ENCODE measurements at places on chromosomes 6 and 20.

DNA sequence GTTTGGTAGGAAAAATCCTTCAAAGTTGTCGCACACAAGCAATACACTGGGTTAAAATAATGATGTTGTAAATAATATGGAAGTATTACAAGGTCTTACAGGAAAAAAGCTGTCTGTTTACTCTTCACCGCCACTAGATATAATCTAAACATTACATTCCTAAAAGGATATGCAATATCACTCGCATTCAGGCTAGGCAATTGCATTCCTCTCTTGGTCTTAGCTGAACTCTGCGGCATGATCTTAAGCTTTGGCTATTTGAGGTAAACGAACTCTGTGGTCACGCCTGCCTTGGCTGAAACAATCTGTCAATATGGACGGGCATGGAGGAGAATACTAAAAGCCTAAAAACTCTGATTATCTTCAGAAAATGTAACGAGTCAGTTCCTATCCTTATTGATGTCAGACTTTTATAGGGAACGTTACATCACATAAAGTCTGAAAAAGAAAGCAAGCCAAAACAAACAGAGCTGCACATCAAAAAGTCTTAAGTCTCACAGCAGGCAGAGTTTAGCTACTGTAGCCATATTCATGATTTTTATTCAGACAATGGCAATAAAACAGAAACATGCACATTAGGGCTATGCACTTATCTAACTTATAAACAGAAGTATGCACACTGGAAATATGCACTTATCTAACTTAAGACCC lies 30.8 kb upstream of the FILIP1 start:
- H3K4me1 ChIP-seq, result no peaks in the 10 kb centered on the region
- H3K4me3 ChIP-seq, result no peak overlapping the region
- H3K36me3 ChIP-seq, result no peaks in the 10 kb centered on the region
- peaks cover 14% of the 10 kb centered on the region for H3K27me3 ChIP-seq
- no peak overlapping the region for H3K27ac ChIP-seq
- DNase-seq, result no peak

DNA sequence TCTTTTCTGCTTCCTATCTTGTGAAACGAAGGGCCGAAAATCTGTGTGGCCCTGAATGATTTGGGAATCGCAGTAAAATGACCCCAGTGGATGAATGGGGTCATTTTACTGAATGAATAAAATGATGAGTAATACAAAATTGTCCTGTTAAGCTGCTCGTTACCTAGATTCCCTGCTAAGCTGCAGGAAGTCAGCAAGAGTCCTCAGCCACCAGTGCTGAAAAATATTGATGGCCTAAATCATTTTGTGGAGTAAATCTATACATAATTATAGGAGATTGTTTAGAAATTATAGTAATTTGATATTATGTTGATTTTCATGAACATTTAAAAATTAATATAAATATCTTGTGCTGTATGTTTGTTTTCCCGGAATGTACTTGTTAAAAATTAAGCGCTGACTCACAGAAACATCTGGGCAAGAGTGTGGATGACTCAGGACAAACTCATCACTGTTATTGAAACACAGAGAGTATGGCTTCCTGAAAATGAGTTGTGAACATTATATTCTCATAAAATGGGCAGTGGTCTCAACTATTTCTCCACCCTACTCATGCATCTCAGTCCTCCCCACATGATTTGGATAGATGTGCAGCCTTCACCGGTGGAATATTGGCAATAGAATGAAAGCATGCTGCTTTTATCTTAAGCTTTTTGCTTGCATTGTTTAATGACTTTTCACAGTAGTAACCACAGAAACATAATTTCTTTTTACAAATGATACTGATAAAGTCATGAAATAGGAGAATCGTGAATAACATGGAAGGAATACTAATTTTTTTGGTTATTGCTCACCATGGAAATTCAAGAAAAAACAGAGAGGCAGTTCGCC lies 36.2 kb upstream of the RGS17 start:
- DNase-seq, result no peak
- no peak overlapping the region for H3K27ac ChIP-seq
- no peaks in the 10 kb centered on the region for H3K4me1 ChIP-seq
- H3K36me3 ChIP-seq, result no peaks in the 10 kb centered on the region
- peaks cover 11% of the 10 kb centered on the region for H3K27me3 ChIP-seq
- no peak overlapping the region for H3K4me3 ChIP-seq

GRCh38 chr6:72760114-72760793 lies 138.4 kb downstream of the KCNQ5 start:
- no peak overlapping the region for H3K27ac ChIP-seq
- no peaks in the 10 kb centered on the region for H3K36me3 ChIP-seq
- H3K27me3 ChIP-seq, result no peaks in the 10 kb centered on the region
- no peak overlapping the region for H3K4me3 ChIP-seq
- no peak for DNase-seq

GRCh38 chr6:146361128-146361924 lies 182.3 kb upstream of the RAB32 start:
- no peak overlapping the region for H3K4me3 ChIP-seq
- H3K27ac ChIP-seq, result no peak overlapping the region
- no peaks in the 10 kb centered on the region for H3K27me3 ChIP-seq
- no peak for DNase-seq
- no peaks in the 10 kb centered on the region for H3K36me3 ChIP-seq

GRCh38 chr20:60269573-60270162 lies 311.4 kb downstream of the CDH26 start:
- H3K36me3 ChIP-seq, result no peaks in the 10 kb centered on the region
- DNase-seq, result no peak
- H3K4me3 ChIP-seq, result no peak overlapping the region
- peaks cover 11% of the 10 kb centered on the region for H3K4me1 ChIP-seq
- H3K27me3 ChIP-seq, result peaks cover 11% of the 10 kb centered on the region

- H3K36me3 ChIP-seq, result peaks cover 22% of the 10 kb centered on the region
- DNase-seq, result peak; percentile 78
- H3K4me3 ChIP-seq, result peak overlapping the region; percentile 97
- H3K27me3 ChIP-seq, result no peaks in the 10 kb centered on the region
- peak overlapping the region; percentile 97 for H3K27ac ChIP-seq
These were observed 743 bp downstream of the CMTR1 start for GRCh38 chr6:37433657-37434271.
